Kidney glomerular epithelial cell (primary cell): ENCODE measurements at places on chromosomes 5 and 9.

GRCh38 chr9:38211002-38211401, 142.0 kb upstream of the SHB start:
- DNase-seq = no peak

- no peak for DNase-seq
Observed at GRCh38 chr5:14665101-14665822, 744 bp downstream of the OTULIN start.

- peak; percentile 26 for DNase-seq
Observed at GRCh38 chr9:130010151-130010988, 32.6 kb downstream of the FNBP1 start.

GRCh38 chr9:99393993-99394392, 171.9 kb downstream of the SEC61B start:
- no peak for DNase-seq

DNA sequence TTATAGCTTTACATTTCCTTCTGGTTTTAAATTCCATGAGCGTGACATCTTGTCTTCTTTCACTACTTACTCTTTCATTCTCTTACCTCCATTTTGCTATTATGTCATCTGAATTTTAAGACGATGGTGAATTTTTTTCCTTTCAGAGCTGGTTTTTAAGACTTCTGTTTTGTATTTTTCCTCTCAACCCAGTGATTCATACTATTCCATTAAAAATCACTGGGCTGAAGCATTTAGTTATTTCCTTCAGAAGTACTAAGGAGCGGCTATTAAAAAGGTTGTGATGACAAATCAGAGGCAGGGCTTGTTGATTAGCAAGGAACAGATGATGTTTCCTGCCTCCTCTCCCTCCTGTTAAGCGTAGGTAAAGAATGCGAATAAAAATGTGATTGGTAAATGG, 16.5 kb downstream of the AGXT2 start:
- peak; percentile 86 for DNase-seq

GRCh38 chr9:78073722-78074121, 42.1 kb upstream of the GNAQ start:
- no peak for DNase-seq
